ENCODE measurements at places on chromosomes 2 and 18.

GRCh38 chr2:216777637-216778273 lies 82.1 kb downstream of the TNP1 start:
- peak; percentile 83 for DNase-seq

- DNase-seq, result no peak
Measured at GRCh38 chr2:84102274-84102673, 356.8 kb downstream of the SUCLG1 start.

DNA sequence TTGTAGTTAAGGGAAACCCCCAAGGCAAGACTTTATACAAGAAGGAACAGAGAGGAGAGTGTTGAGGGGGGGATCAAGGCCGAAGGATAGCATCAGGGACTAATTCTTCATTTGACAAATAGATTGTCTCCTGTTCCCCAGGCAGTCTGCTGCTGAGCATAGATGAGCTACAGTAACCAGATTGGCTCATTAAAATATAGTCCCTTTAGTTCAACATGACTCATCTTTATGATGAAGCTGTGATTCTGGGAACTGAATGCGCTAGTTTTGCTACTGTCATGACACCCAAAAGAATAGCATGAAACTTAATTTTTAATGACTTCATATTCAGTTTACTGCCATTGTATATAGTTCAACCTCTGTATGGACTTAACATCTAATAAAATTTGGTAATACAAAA lies 35.5 kb downstream of the TMEFF2 start:
- no peak for DNase-seq

GRCh38 chr2:235162082-235162836 lies 210.4 kb downstream of the SH3BP4 start:
- no peak for DNase-seq

GRCh38 chr2:191635333-191636234 lies 42.4 kb upstream of the NABP1 start:
- DNase-seq, result no peak

GRCh38 chr2:200483729-200484198 lies 26.1 kb downstream of the KCTD18 start:
- DNase-seq, result peak; percentile 73

- DNase-seq, result peak; percentile 56
Measured at GRCh38 chr18:3499501-3499900, 49.5 kb downstream of the TGIF1 start.

DNA sequence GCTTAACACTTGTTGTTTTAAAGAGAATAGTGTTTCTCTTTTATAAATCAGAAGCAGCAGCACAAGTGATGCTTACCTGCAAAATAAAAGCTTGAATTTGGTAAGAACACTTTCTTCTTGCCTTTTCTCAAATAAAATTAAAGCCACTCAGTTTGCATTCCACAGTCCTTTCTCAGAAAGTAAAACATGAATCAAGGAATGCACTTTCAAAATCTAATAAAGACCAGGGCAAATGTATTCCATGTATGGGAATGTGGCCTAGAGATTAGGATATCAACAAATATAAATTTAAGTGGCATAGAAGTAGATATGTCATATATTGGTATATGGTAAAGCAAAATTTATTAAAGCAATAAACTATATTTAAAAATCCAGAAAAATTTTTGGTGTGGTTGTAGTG lies 352.8 kb downstream of the THSD7B start:
- DNase-seq, result no peak

GRCh38 chr2:235352541-235352940 lies 141.3 kb upstream of the AGAP1 start:
- no peak for DNase-seq

DNA sequence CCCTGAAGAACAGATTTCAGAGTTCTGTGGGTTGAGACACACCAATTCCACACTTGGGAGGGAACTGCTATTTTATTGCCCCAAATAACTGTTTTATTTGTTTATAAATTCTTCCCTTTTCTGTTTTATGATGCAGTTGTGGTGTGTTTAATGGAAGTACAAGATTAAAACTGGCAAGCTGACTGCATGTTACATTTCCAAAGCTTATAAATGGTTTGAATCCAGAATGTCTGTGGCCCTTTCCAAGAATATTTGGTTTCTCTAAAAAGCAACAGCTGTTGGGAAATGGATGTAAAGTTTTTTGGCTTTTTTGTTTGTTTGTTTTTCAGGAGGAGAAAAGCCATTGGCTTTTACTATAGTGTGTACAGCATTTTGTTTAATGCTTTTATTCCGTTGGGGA lies 234.5 kb downstream of the MTX2 start:
- no peak for DNase-seq

- no peak for DNase-seq
Measured at GRCh38 chr2:196851088-196851487, 41.9 kb upstream of the C2orf66 start.

Measured in ELF-1 (cell line).